WTC11 (cell line): ENCODE measurements at places on chromosomes 13 and 19. TPM values are rescaled to one million over a fixed set of nuclear protein-coding genes. Genes with fewer than 3 reads are reported as not detected.

DNA sequence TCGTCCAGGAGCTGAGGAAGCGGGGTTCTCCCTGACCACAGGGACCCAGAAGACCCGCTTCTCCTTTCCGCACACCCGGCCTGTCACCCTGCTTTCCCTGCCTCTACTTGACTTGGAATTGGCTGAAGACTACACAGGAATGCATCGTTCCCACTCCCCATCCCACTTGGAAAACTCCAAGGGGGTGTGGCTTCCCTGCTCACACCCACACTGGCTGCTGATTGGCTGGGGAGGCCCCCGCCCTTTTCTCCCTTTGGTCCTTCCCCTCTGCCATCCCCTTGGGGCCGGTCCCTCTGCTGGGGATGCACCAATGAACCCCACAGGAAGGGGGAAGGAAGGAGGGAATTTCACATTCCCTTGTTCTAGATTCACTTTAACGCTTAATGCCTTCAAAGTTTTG is 18.9 kb downstream of the VASP start:
- H3K4me3 ChIP-seq: no peak overlapping the region
- H3K36me3 ChIP-seq: peaks cover 24% of the 10 kb centered on the region
- peaks cover 19% of the 10 kb centered on the region for H3K4me1 ChIP-seq
- H3K27me3 ChIP-seq: peaks cover 21% of the 10 kb centered on the region

DNA sequence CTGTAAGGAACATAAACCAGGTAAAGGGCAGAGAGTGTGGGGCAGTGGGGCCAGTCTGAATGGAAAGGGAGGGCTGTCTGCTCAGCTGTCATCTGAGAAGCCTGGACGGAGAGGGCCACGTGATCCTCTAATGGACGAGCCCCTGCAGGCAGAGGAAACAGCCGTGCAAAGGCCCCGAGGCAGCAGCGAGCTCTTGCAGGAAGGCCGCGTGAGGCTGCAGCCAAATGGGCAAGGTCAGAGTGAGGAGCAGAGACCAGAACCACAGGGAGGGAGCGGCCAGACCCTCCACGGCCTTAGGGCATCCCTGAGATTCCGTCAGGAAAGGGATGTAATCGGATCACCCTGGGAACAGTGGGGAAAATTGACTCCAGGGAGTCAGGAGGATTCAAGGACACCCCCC is 4.4 kb downstream of the LILRB4 start:
- no peak overlapping the region for H3K4me3 ChIP-seq
- H3K27me3 ChIP-seq: peaks cover 4% of the 10 kb centered on the region
- no peak overlapping the region for H3K27ac ChIP-seq
- no peaks in the 10 kb centered on the region for H3K4me1 ChIP-seq

- peaks cover 7% of the 10 kb centered on the region for H3K27me3 ChIP-seq
- H3K4me3 ChIP-seq: no peak overlapping the region
- peaks cover 37% of the 10 kb centered on the region for H3K4me1 ChIP-seq
Measured at GRCh38 chr13:111861766-111862366, 205.1 kb upstream of the SOX1 start.

- H3K4me3 ChIP-seq: no peak overlapping the region
- peaks cover 23% of the 10 kb centered on the region for H3K4me1 ChIP-seq
- no peaks in the 10 kb centered on the region for H3K36me3 ChIP-seq
- H3K27ac ChIP-seq: no peak overlapping the region
Measured at GRCh38 chr13:45628094-45628493, 12.6 kb upstream of the ERICH6B start.

DNA sequence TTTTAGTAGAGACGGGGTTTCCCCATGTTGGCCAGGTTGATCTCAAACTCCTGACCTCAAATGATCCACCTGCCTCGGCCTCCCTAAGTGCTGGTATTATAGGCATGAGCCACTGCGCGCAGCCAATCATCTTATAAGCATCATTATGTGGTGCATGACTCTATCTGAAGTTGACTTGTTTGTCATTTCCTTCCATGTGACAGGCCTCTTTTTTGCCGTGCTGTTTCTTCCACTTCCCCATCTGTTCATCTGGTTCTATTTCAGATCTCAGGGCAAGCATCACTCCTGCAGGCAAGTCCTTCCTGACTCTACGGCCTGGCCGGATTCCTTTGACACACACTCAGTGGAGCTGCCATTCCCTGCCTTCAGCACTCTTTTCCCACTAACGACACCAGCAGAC is 15.2 kb downstream of the COL5A3 start:
- peaks cover 2% of the 10 kb centered on the region for H3K4me1 ChIP-seq
- peaks cover 15% of the 10 kb centered on the region for H3K27me3 ChIP-seq
- no peak for DNase-seq
- H3K36me3 ChIP-seq: no peaks in the 10 kb centered on the region
- no peak overlapping the region for H3K27ac ChIP-seq
- H3K4me3 ChIP-seq: no peak overlapping the region

DNA sequence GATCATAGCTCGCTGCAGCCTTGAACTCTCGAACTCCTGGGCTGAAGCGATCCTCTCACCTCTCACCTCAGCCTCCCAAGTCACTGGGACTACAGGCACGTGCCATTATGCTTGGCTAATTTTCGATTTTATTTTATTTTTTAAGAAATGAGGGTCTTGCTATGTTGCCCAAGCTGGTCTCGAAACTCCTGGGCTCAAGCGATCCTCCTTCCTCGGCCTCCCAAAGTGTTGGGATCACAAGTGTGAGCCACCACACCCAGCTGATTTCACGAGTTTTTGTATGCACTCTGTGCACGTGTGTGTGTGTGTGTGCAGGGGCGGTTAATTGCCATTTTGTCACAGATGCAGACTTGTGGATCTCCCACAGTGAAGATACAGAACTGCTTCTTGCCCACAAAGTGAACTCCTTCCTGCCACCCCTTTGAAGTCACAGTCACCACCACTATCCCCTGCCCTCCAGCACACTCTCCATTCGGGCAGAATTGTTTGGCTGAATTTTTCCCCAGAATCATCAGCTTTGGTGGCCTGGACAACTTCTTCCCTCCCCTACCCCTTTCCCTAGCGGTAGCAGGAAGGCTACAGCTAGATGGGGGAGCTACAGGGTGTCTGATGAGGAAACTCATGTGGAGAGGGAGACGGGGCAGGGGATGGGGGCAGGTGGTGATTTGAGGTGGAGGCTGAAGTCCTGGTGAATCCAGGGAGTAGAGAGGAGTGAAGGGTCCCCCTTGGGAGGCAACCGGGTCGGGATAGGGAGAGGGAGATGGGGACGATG is 59.6 kb downstream of the CELF5 start:
- no peak for DNase-seq
- H3K4me1 ChIP-seq: peaks cover 7% of the 10 kb centered on the region
- H3K4me3 ChIP-seq: peak overlapping the region; percentile 63
- H3K27ac ChIP-seq: no peak overlapping the region; the same call in 1 of the 2 replicates
- H3K27me3 ChIP-seq: peaks cover 11% of the 10 kb centered on the region
- no peaks in the 10 kb centered on the region for H3K36me3 ChIP-seq

GRCh38 chr13:48976576-48977285 is 1.0 kb downstream of the FNDC3A start:
- peak overlapping the region; percentile 90 for H3K27ac ChIP-seq
- peaks cover 10% of the 10 kb centered on the region for H3K36me3 ChIP-seq

- no peak overlapping the region for H3K4me3 ChIP-seq
- H3K27me3 ChIP-seq: no peaks in the 10 kb centered on the region; the same call in 1 of the 2 replicates
- no peak for DNase-seq
- H3K4me1 ChIP-seq: peaks cover 29% of the 10 kb centered on the region
- H3K36me3 ChIP-seq: peaks cover 2% of the 10 kb centered on the region; the same call in 1 of the 2 replicates
- no peak overlapping the region for H3K27ac ChIP-seq
Measured at GRCh38 chr13:27446986-27447583, 3.3 kb downstream of the MTIF3 start.

GRCh38 chr13:112653071-112653470 is 36.8 kb upstream of the ATP11A start:
- H3K27me3 ChIP-seq: no peaks in the 10 kb centered on the region
- DNase-seq: no peak
- H3K4me3 ChIP-seq: no peak overlapping the region
- H3K27ac ChIP-seq: no peak overlapping the region

Gene CBLC
- total RNA-seq: 20.5 to 29.5 TPM (median 27.8 TPM) in 3 replicates
